ENCODE measurements at places on chromosomes 4 and X.
A peak's percentile ranks its signal among the peaks of the same experiment; 100 is the strongest.

GRCh38 chr4:18691431-18692200, 670.1 kb upstream of the LCORL start:
- no peak for DNase-seq

GRCh38 chr4:161320377-161320776, 843.4 kb downstream of the FSTL5 start:
- peak; percentile 22 for DNase-seq

DNA sequence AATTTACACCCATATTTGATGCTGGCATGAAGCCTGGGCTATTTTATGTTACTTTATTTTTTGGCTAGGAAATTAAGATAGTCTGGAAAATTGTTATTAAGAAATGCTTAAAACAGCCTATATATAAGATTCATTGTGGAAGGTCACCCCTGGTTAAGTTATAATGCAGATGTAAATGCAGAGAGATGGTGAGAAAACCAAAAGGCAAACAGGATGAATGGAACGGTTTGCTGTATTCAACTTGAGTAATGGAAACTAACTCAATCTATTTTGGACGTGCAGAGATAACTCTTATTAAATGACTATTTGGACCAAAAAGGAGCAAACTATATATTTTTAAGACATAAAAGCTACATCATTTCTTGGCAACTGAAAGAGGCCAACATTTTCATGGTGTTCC, 446.3 kb upstream of the FRG1 start:
- no peak for DNase-seq

- no peak for DNase-seq
Measured at GRCh38 chr4:185127021-185127925, 15.8 kb upstream of the SLC25A4 start.

DNA sequence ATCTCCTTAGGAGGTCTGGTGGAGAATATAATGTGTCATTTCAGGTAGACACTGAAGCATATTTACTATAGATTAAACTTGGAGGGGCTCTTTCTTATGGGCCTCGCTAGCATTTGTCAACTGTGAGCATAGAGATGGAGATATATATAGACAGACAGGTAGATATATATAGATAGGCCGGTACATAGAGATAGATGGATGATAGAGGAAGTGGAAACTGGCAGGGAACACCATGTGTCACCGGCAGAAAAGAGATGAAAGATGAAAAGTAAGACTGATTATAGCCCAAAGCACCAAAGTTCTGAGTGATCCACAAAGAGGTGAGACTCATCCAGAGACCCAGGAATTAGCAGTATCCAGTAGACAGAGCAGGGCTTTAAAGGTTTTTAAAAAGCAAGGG, 268.1 kb downstream of the FBXW7 start:
- DNase-seq = no peak

- DNase-seq = no peak
Measured at GRCh38 chr4:59339631-59340030, 1860.5 kb upstream of the ADGRL3 start.

DNA sequence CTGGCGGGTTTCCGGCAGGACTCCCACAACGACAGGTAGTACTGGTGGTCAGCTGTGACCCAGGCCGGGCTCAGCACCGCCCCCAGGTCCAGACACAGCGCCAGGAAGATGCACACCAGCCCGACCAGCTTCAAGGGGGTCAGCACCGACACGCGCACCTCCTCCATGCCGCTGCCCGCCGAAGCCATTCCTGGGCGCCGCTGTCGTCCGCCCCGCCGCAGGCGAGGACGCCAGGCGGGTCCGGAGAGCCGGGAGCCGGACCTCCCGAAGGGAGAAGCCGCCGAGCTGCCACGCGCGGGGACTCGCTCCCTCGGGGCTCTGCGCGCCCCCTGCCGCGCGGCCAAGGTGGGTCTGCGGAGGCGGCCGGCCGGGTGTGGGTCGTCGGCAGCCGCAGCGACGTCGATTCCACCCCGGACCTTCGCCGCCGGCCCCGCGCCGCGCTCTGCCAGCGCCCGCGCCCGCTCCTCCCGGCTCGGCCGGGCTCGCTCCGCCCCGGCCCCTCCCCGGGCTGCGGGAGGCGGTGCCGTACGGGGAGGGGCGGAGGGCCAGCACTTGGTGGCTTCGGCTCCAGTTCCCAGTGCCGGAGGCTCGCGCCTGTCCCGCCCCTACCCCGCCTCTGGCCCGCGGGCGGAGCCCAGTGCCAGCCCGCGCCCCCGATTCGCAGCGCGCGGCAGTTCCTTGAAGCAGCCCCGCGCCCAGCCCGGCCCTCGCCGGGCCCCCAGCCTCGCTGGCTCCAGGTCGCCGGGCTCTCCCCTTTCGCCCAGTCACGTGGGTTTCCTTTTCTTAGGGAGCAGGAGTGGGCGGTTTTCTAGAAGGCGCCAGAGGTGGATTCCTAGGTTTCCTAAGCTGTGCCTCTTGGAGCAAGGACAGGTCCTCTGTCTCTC, at the start of gene TMEM47:
TSS of gene TMEM47 (minus strand) at position 444 of the 884 bp plus-strand sequence. CDS start at position 188, 256 bp downstream.
- no peak for DNase-seq

GRCh38 chrX:123185721-123186120, 1.6 kb downstream of the GRIA3 start:
- DNase-seq = no peak

DNA sequence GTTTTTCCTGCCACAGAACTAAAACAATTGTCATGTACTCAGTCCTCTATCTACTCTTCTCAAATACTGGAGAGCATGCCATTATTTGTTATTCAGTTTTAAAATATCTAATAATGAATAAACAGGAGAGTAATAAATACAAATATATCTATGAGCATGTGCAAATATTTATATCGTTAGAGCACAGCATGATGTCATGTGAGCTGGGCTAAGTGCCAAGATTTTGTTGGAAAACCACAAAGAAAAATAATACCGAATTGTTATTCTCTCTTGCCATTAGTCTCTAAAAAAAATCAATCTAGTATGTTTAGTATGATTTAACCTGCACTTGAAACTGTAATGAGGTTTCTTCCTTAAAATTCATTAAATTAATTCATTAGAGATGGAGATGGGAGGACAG, 97.3 kb downstream of the DDX60 start:
- peak; percentile 64 for DNase-seq

GRCh38 chrX:1506916-1507315, 30.1 kb downstream of the P2RY8 start:
- DNase-seq = no peak

DNA sequence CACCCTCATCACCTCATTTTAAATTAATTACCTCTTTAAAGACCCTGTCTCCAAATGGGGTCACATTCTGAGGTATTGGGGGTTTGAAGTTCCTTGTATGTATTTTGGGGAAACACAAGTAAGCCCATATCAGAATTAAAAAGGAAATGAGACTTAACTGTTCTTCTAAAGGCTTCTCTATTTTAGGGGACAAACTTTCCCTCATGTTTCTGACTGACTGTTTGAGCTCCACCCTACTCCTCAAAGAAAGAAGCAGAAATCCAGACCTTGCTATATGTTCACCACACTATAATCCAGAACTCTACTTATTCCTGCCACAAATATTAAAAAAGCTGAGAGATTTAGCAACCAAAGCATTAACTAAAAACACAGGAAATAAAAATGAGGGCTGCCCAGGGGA, 258.8 kb downstream of the ARHGAP24 start:
- DNase-seq = no peak

DNA sequence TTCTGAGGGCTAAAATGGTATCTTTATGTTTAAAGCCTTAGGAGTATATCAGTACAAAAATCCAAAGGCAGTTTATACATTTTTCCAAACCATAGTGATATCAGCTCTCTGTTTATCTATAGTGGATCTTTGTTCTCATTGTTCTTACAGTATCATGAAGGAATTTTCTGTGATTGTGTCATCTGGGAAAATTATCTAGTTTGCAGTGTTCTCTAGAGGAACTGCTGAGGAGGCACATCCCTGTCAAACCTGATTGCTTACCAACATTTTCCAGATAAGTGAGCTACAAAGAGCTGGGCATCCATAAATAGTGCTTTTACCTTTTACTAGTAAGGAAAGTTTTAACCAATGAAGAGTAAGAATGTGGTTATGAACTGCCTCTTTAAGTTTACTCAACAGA, 44.9 kb upstream of the SLC25A31 start:
- no peak for DNase-seq

DNA sequence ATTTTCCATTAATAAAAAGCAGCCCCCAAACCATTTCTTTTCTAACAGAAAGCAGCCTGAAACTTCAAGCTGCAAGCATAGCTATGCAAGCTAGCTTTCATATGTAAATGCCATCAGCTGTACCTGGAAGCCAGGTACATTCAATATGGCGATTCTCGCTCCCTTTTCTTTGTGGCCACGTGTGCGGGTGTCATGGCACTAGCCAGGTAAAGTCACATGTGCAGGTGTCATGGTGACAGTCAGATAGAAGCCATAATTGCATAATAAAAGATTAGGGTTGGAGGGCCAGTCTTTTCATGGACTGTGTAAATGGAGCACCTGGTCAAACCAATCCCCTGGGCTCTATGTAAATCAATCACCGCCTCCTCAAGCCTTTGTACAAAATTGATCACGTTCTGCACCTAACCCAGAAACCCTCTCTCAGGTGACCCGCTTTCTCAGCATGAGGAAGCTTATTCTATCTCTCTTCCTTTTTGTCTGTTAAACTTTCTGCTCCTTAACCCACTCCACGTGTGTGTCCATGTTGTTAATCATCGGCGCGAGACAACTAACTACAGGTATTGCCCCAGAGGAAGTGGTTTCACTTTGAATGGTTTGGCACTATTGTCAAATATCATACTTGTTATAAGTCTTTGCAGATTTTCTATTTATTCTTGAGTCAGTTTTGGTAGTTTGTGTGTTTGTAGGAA, 18.0 kb upstream of the RHOXF2 start:
- DNase-seq = no peak

- DNase-seq = no peak
Measured at GRCh38 chr4:158159718-158160094, 13.1 kb downstream of the GASK1B start.

- DNase-seq = no peak
Measured at GRCh38 chr4:54487491-54487890, 170.3 kb upstream of the KIT start.

GRCh38 chrX:124230655-124231450, 101.6 kb upstream of the TEX13D start:
- DNase-seq = no peak

GRCh38 chrX:116490104-116490503, 27.3 kb upstream of the CT83 start:
- DNase-seq = no peak

DNA sequence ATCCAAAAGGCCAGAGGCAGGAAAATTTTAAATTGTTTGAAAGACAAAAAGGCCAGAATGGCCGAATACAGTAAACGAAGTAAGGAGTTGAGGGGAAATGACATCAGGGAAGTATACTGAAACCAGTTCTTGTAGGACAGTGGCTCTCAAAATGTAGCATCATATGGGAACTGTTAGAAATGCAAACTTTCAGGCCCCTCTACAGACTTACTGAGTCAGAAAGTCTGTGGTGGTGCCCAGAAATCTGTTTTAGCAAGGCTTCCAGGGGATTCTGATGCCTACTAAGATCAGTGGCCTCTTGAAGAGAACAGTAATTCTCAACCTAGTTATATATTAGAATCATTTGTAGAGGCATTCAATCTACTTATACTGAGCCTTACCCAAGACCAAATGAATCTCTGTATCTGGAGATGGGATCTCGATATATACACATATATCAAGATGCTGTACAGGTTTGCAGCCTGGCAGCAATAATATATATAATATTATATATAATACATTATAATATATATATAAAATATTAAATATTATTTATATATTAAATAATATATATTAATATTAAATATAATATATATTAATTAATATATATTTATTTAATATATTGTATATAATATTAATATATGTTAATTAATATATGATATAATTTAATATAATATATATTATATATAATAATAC, 39.7 kb downstream of the ADAMTS3 start:
- no peak for DNase-seq

DNA sequence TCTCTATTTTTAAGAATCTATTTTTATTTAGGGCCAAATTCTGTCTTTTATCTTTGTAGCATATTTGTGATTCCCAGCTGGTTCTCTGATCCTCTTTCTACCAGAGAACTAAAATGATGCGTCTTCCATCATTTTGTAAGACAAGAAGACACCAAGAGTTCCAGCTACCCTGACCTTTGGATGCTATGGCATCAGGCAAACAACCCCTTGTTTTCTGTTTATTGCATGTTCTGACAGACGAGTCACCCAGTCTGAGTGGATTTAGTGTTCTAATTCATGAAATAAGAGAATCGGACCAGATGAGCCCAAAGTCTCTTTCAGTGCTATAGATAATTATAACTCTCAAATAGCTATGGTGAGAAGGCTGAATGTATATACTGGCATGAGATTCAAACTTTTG, 69.7 kb downstream of the ZFYVE28 start:
- DNase-seq = no peak

GRCh38 chrX:74325130-74326059, 21.4 kb downstream of the ZCCHC13 start:
- DNase-seq = no peak

DNA sequence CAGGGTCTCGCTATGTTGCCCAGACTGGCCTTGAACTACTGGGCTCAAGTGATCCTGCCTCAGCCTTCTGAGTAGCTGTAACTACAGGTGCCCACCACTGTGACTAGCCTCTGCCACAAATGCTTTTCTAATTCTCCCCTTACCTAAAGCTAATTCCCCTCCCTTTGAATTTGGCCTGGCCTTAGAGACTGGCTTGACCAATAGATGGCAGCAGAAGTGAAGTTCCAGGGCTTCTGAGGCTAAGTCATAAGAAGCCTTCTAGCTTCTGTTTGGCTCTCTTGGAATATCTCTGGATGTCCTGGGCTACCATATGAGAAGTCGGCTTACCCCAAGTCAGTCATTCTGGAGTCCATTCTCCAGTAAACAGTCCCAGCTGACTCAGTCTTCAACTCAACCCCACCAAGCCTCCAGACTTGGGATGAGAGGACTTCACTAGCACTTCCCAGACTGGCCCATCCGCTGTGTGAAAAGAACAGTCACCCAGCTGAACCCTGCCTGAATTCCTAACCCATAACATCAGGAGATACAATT, 61.0 kb downstream of the HPRT1 start:
- peak; percentile 16 for DNase-seq

- DNase-seq = no peak
Measured at GRCh38 chr4:111143510-111143909, 520.6 kb upstream of the PITX2 start.

GRCh38 chrX:151830911-151831310, 81.8 kb upstream of the MAGEA4 start:
- peak; percentile 47 for DNase-seq

DNA sequence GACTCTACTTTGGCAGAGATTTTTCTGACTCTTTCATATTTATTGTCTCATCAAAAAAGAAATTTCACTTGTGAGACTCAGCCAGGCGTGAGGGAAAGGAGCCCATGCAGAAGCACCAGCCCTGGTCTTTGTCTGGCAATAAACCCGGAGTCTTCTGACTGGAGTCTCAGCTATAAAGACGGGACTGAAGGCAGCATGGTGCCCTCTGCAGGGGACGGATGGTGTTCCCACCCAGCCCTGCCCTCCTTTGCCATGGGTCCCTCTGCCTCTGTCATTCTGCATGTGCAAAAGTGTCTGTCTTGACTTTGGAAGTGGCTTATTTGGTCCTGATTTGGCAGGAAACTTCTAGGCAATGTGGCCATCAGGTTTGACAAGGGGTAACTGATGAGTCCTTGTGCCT, 14.2 kb downstream of the ZNF185 start:
- DNase-seq = no peak

- no peak for DNase-seq
Measured at GRCh38 chrX:102847362-102847761, 89.7 kb upstream of the RAB40AL start.

GRCh38 chrX:100819534-100819836, 706 bp upstream of the CSTF2 start:
- DNase-seq = no peak

Data from NCI-H2029 (cell line).